GOT3 (cell line): ENCODE measurements at places on chromosomes 11 and 22.

- DNase-seq: no peak
Measured at GRCh38 chr22:43262990-43263644, 76.2 kb upstream of the TTLL12 start.

- no peak for DNase-seq
Measured at GRCh38 chr22:44195189-44195871, 14.6 kb downstream of the PARVG start.

DNA sequence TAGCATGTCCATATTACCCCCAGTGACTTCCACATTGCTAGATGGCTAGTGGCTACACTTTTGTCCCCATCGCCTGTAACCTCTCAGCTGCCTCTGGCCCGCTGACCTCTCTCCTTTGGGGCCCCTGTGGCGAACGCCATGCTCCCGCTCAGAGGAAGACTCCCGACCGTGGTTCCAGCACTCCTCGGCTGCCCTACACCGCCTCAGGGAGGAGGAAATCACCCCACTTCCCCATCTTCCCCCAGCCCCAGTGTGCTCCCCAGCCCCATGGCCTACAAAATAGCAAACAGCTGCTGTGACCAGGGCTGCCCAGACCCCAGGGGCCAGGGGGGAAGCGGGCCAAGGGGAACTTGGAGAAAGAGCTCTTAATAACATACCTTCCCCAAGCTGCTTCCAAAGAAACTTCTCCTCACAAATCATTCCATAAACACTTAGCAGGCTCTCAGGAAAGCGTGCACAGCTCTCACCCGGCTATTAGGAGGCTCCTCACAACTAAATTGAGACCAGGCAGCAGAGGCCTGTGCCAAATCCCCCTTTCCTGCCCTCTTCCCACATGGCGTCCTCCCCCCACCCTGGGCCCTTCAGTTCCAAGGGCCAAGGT lies 63.5 kb upstream of the WNT11 start:
- no peak for DNase-seq

DNA sequence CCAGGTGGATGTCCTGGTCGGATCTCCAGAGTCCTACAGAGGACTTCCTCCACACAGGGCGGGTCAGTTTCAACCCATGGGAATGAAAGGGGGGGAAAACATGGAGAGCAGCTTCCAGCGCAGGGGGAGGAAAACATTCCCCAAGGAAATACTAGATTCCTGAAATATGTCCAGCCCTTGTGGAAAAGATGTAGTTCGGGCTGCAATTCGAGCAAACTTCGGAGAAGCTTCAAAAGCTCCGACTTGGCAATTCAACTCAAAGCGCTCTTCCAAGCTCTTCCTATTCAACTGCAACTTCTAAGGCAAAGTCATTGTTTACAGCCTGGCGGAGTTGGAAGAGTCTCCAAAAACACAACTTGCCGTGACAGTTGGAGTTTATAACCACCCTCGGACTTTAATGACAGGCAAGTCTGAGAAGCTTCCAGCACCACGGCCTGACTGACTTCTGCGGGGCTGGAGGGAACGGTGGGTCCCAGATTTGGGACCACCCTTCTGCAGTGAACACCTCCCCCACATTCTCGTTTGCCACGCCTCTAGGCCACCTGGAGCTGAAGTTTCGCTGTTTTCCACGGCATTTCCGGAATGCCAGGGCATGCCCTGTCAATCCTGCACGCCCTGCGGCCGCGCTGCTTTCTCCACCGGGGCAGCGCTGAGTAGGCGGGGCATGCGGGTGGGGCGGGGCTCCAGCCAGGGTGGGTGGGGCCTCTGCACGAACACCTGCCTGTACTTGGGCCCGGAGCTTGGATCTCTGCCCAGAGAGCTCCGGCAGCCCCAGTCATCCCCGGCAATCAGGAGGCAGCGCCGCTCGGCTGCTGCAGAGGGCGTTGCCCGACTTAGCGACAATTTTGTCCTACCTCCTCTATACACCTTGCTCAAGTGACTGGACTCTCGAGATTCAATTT lies 49.0 kb upstream of the BIRC3 start:
- no peak for DNase-seq

- no peak for DNase-seq
Measured at GRCh38 chr11:111540937-111541253, 375 bp downstream of the LAYN start.

DNA sequence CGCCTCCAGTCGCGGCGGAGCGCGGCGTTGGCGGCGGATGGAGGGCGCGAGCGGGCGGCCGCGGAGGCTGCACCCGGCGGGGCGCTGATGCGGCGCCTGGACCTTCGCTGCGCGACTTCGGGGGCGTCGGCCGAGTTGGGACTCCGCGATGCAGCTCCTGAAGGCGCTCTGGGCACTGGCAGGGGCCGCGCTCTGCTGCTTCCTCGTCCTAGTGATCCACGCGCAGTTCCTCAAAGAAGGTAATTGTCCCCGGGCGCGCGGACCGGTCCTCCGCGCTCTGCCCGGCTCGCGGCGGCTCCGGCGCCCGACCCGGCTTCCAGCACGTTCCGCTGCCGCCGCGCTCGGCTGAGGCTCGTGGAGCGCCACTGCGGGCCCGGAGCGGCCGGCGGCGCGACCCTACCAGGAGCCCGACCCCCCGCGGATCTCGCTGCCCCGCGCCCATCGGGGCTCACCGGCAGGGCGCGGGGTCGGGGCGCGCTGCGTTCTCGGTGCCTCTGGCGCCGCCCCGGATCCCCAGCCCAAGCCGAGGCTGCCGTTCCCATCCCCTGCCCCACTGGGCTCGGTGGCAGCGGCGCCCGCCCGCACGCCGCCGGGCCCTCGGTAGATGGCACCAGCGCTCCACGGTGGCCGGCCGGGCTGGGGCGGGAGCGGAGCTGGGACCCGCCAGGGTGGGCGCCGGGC lies 1251.2 kb downstream of the BRD1 start:
- no peak for DNase-seq

GRCh38 chr22:39543095-39543494 lies 10.5 kb upstream of the RPS19BP1 start:
- DNase-seq: no peak

DNA sequence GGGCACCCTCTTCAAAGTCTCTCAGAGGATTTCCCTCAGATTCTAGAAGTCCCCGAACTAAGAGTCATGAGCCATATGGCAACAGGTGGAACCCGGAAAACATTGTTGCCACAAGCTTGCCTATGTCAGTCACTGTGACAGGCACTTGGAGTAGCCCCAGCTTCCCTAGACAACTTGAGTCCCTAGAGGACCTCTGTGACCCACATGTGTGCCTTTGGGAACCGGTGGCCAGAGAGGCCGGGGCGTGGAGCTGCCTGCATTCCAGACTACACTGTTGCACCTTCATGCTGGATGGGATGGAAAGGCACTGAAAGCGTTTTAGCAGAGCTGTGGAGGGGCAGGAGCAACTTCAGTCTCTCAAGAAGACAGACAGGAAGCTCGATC lies 12.1 kb downstream of the SLC37A2 start:
- DNase-seq: no peak

DNA sequence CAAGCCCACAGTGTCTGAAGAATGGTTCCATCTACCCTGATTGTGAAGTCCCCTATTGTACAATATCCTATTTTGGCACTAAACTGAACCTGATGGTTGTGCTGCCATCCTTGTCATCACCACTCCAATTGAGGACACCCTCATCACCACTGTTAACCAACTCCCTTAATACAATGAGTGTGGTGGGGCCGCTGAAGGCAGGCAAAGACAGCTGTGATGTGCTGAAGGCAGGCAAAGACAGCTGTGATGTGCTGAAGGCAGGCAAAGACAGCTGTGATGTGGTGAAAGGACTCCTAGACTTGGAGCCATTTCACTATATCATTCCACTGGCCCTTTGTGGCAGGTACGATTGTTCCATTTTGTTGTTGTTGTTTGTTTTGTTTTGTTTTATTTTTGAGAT lies 481.6 kb downstream of the SOX6 start:
- no peak for DNase-seq

DNA sequence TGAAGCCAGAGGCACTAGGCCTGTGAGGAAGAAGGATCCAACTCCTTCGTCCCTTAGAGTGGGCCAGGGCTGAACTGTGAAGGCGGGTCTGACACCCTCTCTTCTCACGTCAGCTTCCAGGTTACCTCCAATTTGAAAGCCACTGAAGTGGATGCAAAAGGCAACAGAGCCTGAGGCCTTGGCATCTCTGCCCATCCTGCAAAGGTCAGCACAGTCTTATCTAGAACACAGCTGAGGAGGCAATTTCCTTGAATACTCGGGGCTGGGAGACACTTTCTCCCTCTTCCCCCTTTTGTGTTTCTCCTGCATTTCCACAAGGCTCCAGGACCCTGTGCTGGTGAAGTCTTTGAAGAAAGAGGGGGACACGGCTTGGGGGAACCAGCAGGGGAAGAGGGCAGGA lies 91.6 kb upstream of the PAX6 start:
- no peak for DNase-seq

- no peak for DNase-seq
Measured at GRCh38 chr11:74479732-74480123, 12.4 kb upstream of the KCNE3 start.

DNA sequence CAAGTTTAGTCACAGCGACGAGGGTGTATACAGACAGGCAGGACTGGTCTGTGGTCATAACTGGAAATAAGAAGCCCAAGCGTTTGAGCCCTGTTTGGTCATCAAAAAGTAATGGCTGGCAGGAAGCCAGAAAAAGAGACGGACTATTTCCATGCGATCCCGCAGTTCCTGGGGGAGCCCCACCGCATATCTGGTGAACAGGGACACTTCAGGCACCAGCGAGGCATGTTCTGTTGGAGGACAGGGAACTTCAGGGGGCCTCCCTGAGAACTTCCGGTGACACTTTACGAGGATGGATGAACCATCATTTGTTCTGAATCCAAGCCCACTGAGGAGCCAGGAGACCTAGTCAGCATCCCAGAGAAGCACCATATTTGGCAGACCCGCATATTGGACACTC lies 29.7 kb upstream of the TRIM29 start:
- no peak for DNase-seq

- DNase-seq: no peak
Measured at GRCh38 chr11:41713030-41713429, 253.6 kb upstream of the LRRC4C start.

DNA sequence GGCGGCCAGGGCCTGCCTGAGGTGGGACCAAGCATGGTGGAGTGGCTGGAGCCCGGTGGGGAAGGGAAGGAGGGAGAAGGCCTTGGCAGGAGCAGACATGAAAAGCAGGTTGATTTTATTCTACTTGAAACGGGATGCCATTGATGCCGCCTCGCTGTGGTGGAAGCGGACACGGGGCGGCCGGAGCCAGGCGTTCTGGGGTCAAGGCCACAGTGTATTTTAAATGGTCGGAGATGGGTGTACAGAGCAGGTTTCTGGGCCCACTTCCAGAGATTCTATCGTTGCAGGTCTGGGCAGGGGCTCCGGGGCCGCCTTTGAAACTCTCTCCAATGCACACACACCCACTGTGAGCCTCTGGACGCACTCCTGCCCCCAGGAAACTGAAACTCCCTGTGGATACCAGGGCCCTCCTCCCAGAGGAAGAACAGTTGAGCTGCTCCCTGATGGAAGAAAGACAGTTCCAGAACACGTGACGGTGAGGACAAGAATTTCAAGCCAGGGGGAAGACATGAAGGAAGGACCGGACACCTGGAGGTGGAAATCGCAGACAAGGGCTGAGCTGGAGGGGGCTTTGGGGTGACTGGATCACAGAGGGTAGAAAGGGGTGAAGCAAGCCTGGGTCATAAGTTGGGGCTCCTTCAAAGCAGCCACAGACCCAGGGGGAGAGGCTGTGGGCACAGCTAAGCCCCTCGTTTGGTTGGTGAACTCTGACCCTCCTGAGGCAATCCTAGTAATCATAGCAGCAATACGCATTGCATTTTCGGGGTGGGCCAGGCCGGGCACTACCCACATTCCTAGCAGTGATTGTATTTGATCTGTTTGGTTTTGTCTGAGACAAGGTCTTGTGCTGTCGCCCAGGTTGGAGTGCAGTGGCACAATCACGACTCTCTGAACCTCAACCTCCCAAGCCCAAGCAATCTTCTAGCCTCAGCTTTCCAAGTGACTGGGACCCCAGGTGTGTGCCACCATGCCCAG lies 12.3 kb upstream of the LINC01488 start:
- no peak for DNase-seq

GRCh38 chr11:128298271-128298670 lies 289.1 kb downstream of the ETS1 start:
- DNase-seq: no peak

DNA sequence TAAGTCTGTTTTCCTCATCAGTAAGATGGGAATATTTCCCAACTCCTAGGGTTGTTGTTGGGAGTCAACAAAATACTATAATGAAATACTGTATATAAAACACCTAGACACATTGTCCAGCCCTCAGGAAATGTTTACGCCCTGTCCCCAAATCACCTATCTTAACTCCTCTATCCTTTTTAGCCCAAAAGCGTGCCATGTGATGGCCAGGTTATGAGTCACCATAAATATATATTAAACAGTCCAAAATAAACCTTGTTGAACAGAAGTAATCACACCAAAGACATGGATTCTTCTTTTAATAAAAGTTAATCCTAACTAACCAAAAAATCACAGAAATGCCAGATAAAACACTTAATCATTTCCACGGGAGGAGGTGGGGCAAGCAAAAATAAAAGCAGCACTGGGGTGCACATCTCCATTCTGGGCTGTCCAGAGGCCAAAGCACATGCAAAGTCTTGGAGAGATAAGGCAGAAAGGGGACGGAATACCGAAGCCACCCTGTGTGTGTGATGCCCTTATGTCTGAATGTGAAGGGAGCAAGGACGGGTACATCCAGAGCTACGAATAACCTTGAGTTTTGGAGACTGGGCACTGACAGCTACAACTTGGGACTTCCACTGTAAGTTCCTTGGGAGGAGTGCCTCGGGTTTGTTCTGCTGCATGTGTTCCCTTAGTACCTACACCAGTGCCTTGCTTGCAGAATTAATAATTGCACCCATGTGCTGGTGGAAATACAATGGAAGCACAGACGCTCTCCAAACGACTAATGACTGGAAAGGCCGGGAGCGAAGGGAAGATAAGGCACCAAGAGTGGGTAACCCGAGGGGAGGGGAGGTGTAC lies 1.1 kb downstream of the OSBP start:
- no peak for DNase-seq

DNA sequence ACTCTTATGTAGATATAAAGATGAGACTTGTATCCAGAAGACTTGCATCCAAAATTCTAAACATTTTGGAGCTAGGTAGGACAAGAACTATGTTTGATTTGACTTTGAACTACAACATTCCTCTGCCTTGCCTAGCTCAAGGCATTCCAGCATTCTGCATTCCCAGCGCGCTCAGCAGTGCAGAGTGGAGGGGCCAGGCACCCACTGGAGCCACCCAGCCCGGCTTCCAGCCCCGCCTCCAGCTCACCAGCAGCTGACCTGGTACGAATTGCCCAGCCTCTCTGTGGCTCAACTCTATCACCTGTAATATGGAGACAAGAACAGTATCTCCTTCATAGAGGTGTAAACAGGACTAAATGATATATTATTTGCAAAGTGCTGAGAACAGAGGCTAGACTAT lies 28.8 kb downstream of the PRDM10 start:
- DNase-seq: no peak

GRCh38 chr22:17920145-17920605 lies 104.2 kb downstream of the MICAL3 start:
- no peak for DNase-seq

DNA sequence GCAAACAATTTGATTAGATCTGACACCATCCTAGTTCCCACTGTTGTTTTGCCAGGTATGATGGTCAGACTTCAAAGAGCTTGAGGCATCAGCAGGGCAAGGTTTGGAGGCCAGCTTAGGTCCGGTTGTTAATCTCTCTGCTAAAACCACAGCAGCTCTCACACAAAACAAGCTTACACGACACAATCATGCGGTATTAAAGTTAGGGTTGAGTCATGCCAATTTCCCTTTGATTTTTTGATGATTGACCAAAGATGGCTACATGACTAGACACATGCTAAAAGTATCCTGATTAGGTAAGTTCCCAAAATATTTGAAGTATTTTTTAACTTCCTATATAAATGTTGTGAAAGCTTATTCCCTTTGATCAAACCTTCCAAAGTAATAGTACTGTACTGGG lies 145.9 kb downstream of the ELP4 start:
- DNase-seq: no peak
